ENCODE measurements at places on chromosomes 12 and 14.

GRCh38 chr14:97638864-97639263, 841.7 kb downstream of the VRK1 start:
- DNase-seq, result no peak

- no peak for DNase-seq
Measured at GRCh38 chr12:77521508-77522115, 309.1 kb upstream of the NAV3 start.

- DNase-seq, result peak; percentile 48
Measured at GRCh38 chr14:74085047-74085637, 386 bp downstream of the LIN52 start.

DNA sequence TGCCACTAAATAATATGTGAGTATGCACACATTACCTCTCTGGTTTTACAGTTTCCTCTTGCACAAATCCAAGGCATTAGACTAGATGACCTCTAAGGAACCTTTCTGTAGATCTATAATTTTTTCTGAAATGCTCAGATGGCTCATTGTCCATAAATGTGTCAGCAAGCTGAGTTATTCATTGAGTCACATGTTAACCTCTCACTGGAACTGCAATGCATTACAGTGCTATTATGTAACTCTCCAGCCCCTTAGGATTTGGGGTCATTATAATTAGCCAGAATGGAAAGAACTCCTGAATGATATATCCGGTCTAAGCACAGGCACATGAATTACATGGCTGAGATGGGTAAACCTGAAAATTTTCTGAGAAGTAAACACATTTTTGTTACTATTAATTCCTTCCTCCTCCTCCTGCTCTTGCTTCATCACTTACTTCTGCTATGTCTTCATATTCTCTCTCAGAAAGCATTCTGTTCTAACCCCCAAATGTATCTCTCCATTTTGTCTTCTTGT, 20.3 kb upstream of the DRAM1 start:
- no peak for DNase-seq

GRCh38 chr14:38547961-38548490, 292.1 kb upstream of the CLEC14A start:
- DNase-seq, result no peak

GRCh38 chr12:75756771-75757170, 245.4 kb upstream of the KRR1 start:
- DNase-seq, result no peak

- DNase-seq, result no peak
Measured at GRCh38 chr12:20150835-20151422, 217.4 kb upstream of the PDE3A start.

All from NCI-H510A (cell line).